CD4-positive, alpha-beta T cell treated with Interleukin-6 at 100 ng/mL for 8 hours (primary cell): ENCODE measurements at places on chromosomes 3 and 15.

- no peak for DNase-seq
These were observed 3.8 kb downstream of the PLCH1 start for GRCh38 chr3:155741101-155741500.

DNA sequence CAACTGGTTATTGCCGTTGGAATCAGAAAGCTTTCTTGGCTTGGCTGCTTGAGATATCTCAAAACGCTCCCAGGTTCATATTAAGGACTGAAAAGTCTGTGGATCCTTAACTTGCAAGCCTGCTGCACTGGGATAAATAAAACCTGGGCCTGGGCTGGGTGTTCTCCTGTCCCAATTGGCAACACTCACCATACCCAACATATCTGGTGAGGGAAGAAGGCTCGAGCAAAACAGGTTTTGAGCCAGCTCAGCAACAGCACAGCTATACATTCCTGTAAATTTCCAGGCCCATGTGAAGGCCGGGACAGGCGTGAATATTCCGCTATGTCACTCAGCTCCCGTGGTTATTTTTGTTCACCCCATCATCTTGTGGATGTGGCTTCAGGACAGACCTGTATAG is 169.0 kb upstream of the BCL6 start:
- DNase-seq, result no peak

DNA sequence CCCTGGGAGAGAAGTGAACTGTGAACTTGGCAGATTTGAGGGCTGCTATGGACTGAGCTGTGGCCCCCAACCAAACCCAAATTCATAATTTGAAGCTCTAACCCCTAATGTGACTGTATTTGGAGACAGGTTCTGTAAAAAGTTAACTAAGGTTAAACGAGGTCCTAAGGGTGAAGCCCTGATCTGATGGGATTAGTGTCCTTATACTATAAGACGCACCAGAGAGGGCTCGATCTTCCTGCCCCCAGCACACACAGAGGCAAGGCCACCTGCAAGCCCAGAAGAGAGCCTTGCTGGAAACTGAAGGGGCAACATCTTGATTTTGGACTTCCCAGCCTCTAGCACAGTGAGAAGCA is 34.0 kb downstream of the TKT start:
- no peak for DNase-seq

- DNase-seq, result no peak
These were observed 156.5 kb downstream of the CADPS start for GRCh38 chr3:62718515-62719320.

DNA sequence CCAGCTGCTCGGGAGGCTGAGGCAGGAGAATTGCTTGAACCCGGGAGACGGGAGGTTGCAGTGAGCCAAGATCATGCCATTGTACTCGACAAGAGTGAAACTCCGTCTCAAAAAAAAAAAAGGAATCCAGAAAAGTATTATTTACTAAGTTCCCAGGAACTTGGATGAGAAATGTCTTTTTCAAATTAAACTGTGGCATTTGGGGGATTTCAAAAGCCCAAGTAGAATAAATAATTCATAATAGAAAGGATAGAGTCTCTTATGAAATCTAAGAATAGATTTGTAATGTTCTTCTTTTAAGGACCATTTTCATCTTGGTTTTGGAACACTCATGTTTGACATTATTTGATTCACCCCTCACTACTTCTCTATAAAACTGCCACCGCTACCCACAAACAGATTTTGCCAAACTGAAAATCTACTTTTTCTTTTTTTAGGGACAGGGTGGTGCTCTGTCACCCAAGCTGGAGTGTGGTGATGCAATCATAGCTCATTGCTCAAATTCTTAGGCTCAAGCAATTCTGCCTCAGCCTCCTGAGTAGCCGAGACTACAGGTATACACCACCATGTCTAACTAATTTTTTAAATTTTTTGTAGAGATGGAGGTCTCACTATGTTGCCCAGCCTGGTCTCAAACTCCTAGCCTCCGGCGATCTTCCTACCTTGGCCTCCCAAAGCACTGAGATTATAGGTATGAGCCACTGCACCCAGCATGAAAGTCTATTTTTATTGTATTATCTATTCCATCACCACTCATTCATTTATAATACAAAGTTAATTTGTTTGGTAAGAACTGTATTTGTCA is 99.3 kb downstream of the SENP2 start:
- no peak for DNase-seq

GRCh38 chr15:80467311-80467714 is 63.1 kb downstream of the ARNT2 start:
- DNase-seq, result no peak

- no peak for DNase-seq
These were observed 20.0 kb upstream of the BCL2A1 start for GRCh38 chr15:79990997-79991334.

GRCh38 chr3:195062866-195063540 is 208.0 kb downstream of the XXYLT1 start:
- DNase-seq, result no peak

- no peak for DNase-seq
These were observed 4.6 kb upstream of the SLC4A7 start for GRCh38 chr3:27488821-27489220.

GRCh38 chr3:71176366-71176765 is 407.2 kb downstream of the FOXP1 start:
- no peak for DNase-seq

DNA sequence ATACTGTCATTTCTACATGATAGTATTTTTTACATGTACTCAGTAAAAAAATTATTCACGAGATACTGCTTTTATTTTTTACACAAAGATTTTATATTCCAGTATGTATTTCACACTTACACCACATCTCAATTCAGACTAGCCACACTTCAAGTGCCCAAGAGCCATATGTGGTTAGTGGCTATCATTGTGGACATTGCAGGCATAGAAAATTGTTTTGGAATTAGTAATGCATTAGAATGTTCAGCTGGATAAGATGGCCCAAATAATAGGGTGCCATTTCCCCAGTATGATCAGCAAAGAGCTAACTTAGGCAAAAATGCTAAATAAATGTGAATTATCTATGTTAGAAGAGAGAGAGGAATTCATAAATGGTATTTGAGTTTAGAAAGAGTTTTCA is 203.8 kb upstream of the MCTP2 start:
- DNase-seq, result no peak

DNA sequence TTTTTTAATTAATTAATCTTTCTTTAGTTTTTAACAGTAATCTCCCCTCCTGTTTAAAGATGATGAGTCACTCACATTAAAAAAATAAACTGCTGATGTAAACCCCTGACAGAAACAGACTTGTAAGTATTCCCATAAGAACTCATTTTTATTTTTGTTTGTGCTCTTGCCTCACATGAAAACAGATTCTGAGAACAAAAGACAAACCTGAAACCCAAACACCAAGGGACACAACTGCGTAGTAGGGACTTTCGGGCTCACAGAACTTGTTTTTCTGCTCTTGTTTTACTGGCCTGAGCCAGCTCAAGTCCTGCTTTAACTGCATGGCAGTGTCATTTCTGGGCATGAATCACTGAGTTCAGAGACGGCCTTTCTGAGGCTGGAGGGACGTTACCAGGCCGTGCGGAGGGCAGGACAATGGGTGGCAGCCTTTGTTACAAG is 600.8 kb downstream of the FOXP1 start:
- no peak for DNase-seq

GRCh38 chr3:115436767-115437301 is 186.5 kb upstream of the GAP43 start:
- DNase-seq, result no peak

GRCh38 chr15:74383695-74384565 is 16.5 kb upstream of the CYP11A1 start:
- peak; percentile 32 for DNase-seq

- no peak for DNase-seq
These were observed 191.6 kb upstream of the MEIS2 start for GRCh38 chr15:37291920-37292319.

- DNase-seq, result no peak
These were observed 103.4 kb upstream of the HACD2 start for GRCh38 chr3:123688241-123688747.

GRCh38 chr15:82843566-82843965 is 34.1 kb downstream of the WHAMM start:
- no peak for DNase-seq

DNA sequence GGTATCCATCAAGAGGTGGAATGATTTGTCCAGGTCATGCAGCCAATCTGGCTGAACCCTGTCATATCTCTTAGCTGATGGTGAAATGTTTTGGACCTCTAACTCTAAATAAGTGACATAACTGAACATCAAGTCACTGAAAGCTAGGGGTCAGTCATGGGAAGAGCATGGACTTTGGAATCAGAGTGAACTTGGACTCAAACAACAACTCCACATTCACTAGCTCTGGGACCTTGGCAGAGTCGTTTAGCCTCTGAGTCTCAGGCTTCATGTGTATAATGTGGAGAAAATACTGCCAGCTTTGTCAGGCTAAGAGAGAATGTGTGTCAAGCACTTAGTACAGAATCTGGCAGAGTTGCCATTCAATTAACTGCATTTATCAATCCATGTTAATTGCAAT is 557.8 kb upstream of the CFAP20DC start:
- DNase-seq, result no peak

- no peak for DNase-seq
These were observed 18.5 kb upstream of the TGFBR2 start for GRCh38 chr3:30587904-30588303.

DNA sequence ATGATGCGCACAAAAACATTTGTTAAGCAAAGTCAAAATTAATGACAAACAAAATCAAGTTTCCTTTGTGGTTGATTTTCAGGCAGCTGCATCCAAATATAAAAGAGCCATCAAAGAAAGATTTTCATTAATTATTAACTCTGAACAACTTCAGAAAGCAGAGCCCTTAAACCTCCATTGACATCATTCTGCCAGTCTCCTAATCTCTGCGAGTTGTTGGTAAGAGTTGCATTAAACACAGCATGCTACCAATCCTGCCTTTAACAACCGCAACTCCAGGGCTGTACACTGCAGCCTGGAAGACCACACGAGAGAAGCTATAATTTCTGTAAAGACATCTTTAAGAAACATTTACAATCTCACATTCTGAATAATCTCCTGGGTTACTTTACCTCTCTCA is 204.6 kb downstream of the NR2F2 start:
- DNase-seq, result no peak

DNA sequence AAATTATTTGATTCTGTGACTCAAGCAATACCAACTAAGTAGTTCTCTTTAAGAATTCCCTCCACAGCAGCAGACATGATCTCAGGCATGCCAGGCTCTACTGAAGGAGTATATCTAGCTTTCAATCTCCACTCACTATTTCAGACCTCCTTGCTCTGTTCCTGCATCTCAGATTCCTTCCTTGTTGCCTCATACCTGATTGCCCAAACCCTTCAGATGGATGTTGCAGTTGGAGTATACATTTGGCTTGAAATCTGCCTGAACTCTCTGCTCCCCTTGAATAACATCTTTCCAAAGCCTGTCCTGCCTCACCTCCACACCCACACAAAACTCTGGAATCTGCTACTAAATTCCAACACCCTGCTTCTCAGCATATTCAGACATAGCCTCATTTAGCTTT is 19.8 kb upstream of the TM4SF4 start:
- no peak for DNase-seq

DNA sequence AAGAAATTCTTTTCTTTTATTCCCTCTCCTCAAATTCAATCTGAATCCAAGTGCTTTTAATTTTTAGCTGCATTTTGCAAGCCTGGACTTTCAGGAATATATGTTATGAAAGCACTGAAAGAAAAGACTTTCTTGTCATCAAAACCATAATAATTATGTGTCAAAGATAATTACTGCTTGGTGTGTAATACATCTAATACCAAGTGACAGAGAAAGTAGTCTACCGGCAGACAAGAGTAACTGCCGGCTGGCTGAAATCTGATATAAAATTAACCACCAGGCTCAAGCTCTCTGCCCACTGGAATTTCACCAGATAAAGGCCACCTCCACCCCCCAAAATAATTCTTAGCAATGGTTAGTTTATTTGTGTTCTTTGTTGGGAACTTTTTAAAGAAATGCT is 220.9 kb upstream of the CDIN1 start:
- DNase-seq, result no peak

- no peak for DNase-seq
These were observed 128.6 kb downstream of the TPRG1 start for GRCh38 chr3:189300345-189300744.

- no peak for DNase-seq
These were observed 107.1 kb downstream of the DGKG start for GRCh38 chr3:186254676-186255650.

DNA sequence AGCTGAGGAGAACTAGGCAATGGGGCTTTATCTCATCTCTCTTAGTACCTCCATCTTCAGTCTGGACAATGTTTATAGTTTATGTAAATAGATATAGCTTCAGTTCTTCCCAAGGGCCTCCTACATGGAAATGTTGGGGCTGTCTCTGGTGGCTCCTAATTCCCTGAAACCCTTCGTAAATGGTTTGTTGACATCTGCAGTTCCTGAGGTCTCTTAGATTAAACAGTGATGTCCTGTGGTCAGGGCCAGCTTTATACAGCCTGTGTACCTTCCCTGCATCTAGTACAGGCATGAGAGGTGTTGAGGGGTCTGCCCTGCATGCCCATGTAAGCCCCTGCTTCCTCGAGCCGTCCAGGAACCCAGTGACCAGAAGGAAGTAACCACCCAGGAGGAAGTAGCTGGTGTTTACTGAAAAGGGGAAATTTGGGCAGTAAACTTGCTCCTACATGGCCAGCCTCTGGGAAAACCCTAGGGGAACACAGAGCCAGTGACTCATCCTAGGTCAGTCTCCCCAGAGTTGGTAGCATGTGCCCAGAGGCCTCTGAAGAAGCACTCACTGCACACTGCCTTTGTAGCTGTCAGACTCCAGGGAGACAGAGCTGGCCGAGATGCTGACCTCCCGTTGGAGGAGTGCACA is 4.7 kb upstream of the TBC1D2B start:
- no peak for DNase-seq

- no peak for DNase-seq
These were observed 59.5 kb downstream of the FNDC3B start for GRCh38 chr3:172098698-172099494.

DNA sequence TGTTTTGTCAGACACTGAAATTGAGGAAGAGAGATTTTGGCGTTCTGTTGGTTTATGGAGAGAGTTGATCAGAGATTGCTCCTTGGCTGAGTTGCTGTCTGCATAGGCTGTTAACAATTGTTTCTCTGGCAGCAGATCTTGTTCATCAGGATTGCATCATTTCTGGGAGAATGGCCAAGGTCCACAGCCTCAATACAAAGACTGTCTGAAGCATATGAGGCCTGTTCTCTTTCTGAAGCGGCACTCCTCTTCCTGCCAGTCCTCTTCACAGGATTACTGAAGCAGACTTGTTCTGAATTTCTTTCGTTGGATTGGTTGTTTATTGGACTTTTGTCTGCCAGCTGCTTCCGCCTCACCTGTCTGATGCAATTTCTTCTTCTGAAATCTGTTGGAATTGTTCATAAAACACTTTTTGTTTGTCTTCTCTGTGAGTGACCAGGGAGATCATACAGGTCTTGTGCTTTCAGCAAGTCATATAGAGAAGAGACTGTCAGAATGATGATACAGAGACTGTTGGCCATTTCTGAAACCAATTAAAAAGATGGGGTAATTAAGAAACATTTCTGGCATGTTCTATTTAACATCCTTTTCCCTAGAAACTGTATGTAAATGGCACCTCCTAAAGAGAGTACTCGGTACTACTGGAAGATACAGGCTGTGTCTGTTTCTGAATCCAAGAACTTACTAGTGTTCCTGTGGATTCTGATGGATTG is 25.5 kb downstream of the SETD5 start:
- peak; percentile 12 for DNase-seq

- DNase-seq, result no peak
These were observed 33.4 kb upstream of the FRMD4B start for GRCh38 chr3:69419276-69419675.

- peak; percentile 25 for DNase-seq
These were observed 27.1 kb upstream of the TBL1XR1 start for GRCh38 chr3:177224414-177224813.
